ENCODE measurements at places on chromosomes 4 and X.

DNA sequence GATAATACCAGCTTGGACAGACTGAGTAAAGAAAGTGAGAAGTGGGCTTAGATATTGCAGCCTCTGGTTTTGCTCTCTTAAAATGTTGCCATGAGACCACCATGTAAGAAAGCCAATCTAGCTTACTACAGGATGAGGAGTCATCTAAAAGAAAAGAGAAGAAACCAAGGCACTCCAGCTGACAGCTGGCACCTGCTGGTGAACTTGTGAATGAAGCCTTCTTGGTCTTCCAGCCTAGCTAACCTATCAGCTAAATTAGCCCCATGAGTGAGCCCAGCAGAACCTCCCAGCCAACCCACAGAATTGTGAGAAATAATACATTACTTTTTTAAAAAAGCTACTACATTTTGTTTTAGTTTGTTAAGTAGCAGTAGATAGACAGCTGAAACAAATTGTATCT is 154.5 kb upstream of the QRFPR start:
- DNase-seq, result no peak

GRCh38 chr4:25928379-25929297 is 14.6 kb downstream of the SMIM20 start:
- DNase-seq, result no peak

DNA sequence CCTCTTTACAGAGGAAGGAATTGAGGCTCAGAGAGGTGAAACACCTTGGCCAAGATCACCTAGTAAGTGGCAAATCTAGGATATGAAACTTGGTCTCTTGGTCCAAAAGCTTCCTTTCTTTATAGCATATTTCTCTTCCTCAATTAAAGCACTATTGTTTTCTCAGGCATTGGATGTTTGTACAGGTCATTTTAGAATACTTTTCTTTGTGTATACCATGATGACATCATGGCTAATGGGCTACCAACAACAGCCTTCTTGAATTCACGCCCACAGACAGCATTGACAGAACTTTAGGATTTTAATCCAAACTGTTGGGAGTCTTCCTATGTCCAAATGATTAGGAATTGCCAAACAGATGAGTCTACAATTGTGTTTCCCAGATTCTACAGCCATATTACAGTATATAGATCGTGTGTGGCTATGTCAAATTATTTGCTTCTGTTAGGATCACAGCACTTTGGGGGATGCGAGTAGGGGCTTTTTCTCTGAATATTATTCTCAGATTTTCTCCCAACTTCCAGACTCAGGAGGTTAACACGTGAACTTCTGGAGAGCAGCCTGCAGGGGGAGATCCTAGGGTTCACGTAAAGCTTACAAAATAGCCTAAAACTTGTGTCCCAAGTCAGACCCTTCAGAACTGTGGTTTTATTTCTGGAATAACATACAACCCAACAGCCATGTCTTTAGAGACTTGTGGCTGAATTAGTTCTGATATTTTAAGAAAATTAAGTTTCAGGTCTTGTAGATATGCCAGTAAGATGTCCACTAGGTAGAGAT is 191.8 kb downstream of the SHROOM3 start:
- no peak for DNase-seq

GRCh38 chrX:3371163-3371562 is 24.7 kb upstream of the MXRA5 start:
- DNase-seq, result no peak

DNA sequence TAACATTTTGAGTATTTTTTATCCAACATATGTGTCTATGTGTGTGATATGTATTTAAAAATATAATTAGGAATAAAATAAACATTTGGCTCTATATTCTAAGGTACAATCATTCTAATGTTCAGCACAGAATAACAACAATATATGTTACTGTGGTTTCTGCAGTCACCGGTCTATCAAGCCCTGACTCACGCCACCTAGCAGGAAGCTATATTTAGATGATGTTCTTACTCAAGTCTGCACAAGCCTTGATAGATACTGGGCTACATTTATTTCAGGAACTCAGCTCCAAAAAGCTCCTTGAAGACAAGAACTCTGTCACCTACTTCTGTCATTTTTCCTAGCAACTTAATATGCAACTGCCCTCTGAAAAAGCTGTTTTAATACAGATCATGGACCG is 152.0 kb upstream of the FTHL17 start:
- no peak for DNase-seq

- no peak for DNase-seq
Measured at GRCh38 chrX:24283127-24283794, 30.6 kb downstream of the SUPT20HL2 start.

DNA sequence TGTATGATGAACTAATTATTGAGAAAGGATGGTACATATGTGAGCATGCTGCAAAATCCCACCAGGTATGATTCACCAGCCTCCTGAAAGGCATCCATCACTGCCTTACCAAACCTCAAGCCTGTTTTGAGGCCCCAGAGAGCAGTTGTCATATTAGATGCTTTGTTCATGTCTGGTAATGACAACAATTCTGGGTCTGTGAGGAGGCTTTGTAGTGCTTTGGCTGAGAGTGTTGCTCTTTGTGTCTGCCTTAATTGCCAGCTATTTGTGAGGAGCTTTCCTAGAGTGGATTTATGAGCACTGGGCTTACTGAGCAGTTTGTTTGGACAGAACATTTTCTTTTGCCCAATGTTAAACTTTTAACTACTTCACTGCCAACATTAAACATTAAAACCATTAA is 69.2 kb downstream of the HEPH start:
- DNase-seq, result no peak

All from stimulated activated CD4-positive, alpha-beta T cell treated with anti-CD3 and anti-CD28 coated beads, Interleukin-2, amount 100 ng/mL, for 4 hours (primary cell).